Smooth muscle cell of the brain vasculature (primary cell): ENCODE measurements at places on chromosomes 5 and 9.

DNA sequence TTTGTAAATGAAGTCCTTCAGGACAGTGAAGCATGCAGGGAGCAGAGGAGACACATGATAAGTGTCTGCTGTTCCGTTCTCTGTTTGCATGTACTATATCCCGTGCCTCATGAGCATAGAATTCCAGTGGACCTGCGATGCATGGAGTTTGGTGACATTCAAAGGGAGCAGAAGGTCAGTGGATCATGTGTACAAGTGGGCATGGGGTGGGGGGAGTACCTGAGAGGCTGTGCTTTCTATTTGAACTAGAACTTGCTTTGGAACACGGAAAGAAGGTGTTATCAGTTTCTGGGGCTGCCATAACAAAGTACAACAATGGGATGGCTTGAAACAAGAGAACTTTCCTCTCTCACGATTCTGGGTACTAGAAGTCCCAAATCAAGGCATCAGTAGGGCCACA, 5.1 kb upstream of the CCNJL start:
- DNase-seq: no peak

GRCh38 chr9:96073531-96074480, 198.3 kb downstream of the ERCC6L2 start:
- no peak for DNase-seq

- DNase-seq: no peak
Measured at GRCh38 chr9:4704129-4704528, 24.8 kb downstream of the CDC37L1 start.

DNA sequence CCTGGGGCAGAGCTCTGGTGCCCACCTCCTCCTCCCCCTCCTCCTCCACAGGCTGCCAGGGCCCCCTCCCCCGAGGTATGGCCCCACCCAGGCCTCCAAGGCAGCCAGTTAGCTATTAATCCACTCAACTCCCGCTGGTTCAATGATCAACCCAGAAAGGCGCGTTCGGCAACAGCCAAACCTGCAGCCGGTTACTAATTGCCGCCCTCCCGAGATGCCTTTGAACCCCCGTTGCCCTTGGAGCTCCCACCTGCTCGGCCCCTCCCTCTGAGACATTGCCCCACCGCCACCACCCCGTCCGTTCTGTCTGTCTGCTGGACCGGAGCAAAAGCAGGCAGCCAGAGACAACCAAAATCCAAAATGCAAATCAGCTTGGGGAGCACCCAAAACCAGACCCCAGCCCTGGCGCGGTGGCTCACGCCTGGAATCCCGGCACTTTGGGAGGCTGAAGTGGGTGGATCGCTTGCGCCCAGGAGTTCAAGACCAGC, 25.8 kb downstream of the NOTCH1 start:
- DNase-seq: no peak

DNA sequence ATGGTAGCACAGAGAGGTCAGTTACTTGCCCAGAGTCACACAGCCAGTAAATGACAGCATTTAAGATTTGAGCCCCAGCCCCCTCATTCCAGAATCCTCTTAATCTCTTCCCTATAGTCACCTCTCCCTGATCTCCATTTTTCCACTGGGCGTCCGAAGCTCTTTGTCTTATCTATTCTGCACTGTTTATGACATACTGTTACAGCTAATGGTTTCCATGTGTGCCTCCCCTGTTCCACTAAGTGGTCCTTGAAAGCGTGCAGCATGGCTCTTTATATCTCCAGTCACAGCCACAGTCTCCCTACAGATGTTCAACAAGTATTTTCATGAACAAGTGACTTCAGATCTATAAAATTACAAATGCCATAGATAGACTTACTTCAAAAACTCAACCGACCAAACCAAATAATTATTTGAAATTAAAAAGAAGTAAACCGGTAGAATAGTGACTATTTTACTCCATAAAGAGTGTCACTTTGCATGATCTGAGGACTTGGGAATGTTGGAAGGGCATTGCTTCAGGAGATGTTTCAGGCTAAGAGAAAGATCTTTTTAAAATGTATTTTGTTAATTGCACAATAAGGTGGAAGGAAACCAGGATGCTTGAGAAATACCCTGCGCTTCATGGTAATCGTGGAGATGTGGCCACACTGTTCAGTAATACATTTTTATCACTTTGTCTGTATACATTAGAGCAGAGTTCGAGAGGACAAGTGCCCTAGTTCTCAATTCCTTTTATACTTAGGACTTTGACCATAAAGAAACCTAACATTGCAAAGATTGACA, 237.2 kb downstream of the FBXL7 start:
- no peak for DNase-seq

DNA sequence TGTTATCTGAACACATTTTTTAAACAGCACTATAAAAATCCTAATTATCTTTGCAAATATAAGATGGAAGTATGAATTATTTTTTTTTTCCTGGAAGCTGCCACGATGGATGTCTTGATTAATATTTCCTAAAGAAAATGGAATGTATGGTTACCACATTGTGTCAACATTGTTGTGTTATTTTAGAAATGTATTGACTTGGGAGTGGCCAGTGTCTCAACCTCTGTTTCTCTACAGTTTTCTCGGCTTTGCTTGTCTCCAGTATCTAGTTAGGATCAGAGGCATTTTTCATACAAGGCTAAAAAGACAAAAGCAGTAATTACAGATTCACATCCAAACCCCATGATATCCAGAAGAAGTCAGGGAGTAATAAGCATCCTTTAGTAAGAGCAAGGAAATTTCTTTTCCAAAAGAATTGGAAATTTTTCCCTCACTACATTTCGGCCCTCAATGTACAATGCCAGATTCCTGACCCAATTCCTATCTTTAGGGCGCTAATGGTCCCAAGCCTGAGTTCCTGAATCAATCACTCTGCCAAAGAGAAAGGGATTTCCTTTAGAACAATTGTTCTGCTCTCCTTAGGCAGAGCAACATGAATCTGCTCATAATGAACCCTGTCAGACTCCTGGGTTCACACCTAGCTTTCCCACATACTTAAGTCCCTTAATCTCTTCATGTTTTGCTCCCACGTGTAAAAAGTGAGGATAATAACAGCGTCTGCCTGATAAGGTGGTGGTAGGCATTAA, 111.7 kb downstream of the EDIL3 start:
- no peak for DNase-seq

GRCh38 chr5:158922263-158922592, 177.5 kb downstream of the EBF1 start:
- DNase-seq: no peak

GRCh38 chr9:35257986-35258659, 96.3 kb downstream of the UNC13B start:
- DNase-seq: no peak

DNA sequence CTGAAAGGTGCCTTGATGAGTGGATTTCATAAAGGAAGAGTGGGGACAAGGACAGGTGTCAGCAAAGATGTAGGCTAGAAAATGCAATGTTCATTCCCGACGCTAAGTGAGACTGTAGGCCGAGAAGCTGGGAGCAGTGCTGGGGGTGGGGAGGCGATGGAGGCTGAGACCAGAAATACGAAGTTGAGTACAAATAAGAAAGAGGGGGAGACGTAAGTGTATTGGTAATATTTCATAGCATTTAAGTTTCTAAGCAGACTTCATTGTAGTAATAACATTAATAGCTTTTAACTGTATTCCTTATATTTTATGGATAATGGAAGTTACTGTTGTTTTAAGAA, 11.0 kb downstream of the TRIP13 start:
- no peak for DNase-seq

- DNase-seq: no peak
Measured at GRCh38 chr9:128146591-128147120, 2.6 kb upstream of the LCN2 start.

- DNase-seq: no peak
Measured at GRCh38 chr9:70257991-70258691, 637 bp upstream of the SMC5 start.

- no peak for DNase-seq
Measured at GRCh38 chr9:10562581-10563343, 50.0 kb downstream of the PTPRD start.

DNA sequence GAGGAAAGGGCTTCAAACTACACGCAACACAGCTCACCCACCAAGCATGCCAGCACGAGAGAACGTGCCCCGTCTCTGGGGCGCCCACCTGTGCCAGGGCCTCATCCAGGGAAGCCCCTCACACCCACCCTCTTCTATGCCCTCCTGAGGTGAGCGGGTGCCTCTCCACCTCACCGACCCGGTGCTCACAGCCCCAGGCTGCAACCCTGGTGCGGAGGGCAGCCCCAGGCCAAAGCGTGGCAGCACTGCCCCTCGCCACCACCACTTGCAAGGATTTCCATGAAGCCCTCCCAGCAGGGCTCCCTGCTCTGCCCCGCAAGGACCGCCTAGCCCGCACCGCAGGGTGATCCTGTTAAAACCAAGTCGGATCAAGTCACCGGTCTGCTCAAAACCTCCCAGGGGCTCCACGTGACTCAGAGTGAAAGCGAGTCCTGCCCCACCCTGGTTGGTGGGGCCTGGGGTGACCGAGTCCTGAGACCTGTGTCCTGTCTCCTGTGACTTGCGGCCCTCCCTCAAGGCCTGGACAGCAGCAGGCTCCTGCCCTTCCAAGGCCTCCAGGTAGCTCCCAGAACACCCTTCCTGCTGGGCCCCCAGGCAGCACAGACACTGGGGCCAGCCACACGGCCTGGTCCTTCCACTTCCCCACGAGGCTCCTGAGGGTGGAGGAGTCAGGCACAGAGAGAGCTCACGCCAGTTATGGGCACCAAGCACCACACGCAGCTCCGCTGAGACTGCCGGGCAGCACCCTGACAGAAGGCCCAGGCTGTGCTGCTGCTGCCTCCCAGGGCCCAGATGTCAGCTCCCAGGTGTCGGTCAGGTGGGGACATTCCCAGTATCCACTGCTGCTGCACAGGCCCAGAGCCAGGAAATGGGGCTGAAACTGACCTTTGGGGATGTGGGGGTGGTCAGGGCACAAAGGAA, 12.7 kb downstream of the BRD3 start:
- DNase-seq: no peak

DNA sequence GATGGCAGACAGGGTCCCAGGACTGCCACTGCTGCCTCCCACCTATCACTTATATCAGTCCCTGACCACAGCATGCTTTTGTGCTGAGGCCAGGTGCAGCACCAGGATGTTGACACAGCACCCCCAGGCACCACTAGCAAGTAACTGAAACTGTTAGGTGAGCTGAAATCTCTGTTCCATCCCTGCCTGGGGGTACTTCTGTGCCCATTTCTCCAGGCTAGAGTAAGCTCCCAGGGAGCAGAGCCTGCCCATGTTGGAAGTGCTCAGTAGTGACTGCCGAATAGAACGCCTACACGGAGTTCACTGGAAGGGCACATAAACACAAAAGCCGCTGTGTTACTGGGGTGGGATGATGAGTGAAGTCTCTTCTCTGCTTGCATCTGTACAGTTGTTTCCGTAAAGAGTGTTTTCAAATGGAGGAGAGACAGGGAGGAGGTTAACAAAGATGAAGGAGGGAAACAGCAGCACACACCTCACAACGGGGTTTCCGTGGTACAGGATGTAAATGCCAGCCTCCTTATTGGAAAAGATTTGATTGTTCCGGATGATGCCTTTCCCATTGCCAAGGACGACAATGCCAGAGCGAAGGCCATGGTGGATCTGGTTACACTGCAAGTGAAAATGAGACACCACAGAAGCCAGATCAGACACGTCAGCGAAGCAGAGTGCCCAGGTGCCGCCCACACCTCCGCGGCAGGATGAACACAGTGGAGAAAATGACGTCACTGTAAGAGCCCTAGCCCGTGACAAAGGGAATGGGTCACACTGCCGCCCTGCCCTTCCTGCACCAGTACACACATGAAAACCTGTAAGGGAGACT, 43.1 kb downstream of the POLR1E start:
- peak; percentile 37 for DNase-seq

GRCh38 chr5:73911761-73912393, 285.9 kb downstream of the ARHGEF28 start:
- DNase-seq: no peak

DNA sequence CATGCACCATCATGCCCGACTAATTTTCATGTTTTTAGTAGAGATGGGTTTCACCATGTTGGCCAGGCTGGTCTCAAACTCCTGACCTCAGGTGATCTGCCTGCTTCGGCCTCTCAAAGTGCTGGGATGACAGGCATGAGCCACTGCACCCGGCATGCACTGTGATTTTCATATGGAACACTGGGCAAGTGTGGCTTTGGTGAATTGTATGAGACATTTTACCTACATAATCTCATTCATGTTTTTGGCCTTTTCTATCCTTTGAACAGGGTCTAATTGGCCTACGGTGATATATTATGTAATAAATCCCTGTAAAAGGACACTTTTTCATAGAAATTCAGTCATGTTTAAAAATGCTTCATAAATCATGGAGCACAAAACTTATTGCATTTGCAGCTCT, 128.7 kb upstream of the SEMA6A start:
- DNase-seq: no peak

DNA sequence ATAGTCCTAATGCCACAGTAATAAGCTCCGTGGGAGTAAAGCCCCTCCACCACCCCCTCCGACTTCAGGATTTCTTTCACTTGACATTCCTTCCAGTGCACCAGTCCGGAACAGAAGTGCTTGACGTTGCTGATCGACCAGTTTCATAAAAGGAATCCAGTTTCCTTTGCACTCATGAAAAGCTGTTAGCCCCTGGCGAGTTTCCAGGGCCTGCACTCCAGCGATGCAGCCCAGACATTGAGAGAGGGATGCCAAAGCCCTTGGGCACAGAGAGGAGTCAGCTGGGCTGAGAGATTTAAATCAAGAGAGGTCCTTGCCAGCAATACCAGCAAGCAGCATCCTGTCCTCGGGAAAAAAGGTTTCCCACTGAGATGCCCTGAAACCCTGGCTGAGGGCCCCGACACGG, 170.1 kb downstream of the GABBR2 start:
- DNase-seq: no peak

DNA sequence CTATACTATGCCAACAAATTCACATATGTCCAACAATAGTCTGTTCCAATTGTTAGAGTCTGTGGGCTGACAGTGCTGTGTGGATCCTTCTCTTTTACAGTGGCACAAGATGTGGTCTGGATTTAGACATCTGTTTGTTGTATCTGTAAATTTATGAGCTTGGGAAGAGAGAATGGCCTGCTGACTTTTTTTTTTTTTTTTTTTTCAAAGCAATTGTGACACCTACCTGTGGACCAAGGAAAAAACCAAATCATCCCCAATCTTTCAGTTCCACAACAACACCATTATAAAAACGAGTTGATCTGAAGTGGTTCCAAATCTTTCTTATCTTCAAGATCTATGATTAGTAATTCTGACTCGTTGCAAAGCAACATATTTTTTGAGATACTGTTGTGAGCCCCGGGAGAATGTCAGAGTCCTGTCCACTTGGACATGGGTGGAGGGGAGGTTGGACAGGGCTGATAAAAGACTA, 4.9 kb downstream of the IRX2 start:
- DNase-seq: no peak

- no peak for DNase-seq
Measured at GRCh38 chr9:35935755-35936509, 22.0 kb downstream of the OR2S2 start.
